Breast epithelium (tissue), 4 donors: ENCODE measurements at places on chromosomes 4 and X. TPM values are rescaled to one million over a fixed set of nuclear protein-coding genes. Genes with fewer than 3 reads are reported as not detected.

PLK4 gene
- 1.4 TPM for total RNA-seq

- H3K27ac ChIP-seq: peak overlapping the region; percentile 96
- H3K4me3 ChIP-seq: peak overlapping the region; percentile 80
- H3K36me3 ChIP-seq: no peaks in the 10 kb centered on the region
- no peaks in the 10 kb centered on the region for H3K4me1 ChIP-seq
- no peak for DNase-seq
Measured at GRCh38 chr4:87005690-87006425, 71.0 kb downstream of the AFF1 start.

DNA sequence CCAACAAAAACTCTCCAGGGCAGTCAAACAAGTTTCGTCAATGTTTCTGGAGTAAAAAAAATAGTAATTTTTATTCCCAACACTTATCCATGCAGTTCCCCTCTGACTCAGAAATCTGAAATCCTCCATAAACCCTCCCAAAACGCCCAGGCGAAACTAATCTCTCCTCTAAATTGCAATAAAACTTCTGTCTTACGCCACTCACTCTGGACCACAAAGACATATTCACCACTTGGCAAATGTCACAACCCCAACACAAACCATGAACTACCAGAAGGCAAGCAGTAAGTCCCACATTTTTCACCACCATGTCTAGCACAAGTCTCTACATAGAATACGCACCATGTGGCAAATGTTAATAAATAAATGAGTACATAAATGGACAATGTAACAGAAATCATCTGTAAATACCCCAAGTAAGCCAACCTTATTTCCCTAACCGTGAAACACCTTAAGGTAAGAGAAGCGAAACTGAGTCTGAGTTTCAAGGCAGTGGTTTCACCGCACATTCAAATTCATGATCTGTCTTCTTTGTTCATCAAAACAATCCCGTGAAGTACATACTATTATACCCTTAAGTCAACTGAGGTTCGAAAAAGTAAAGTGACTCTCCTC, 1.6 kb downstream of the PAPSS1 start:
- H3K36me3 ChIP-seq: no peaks in the 10 kb centered on the region
- no peaks in the 10 kb centered on the region for H3K27me3 ChIP-seq
- H3K27ac ChIP-seq: peak overlapping the region; percentile 7

CCDC120 gene
- total RNA-seq: 4.3 TPM

DNA sequence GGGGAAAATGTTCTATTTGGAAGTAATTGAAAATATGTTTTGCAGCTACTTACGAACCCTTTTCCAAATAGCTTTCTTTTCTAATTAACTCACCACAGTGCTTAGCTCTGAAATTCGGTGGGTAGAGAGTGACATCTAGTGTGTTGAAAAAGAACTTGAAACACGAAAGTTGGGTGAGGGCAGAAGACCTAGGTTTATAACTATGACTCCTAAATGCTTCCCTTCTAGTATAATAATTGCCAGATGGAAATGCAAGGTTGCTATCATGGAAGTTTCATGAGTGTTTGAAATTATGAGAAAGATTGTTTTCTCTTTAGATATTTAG, 77.3 kb upstream of the NOCT start:
- no peaks in the 10 kb centered on the region for H3K36me3 ChIP-seq
- no peaks in the 10 kb centered on the region for H3K27me3 ChIP-seq
- no peak for DNase-seq
- peak overlapping the region; percentile 14 for H3K4me3 ChIP-seq
- no peak overlapping the region for H3K27ac ChIP-seq

GRCh38 chrX:78384486-78384885, 57.1 kb upstream of the CYSLTR1 start:
- no peaks in the 10 kb centered on the region for H3K27me3 ChIP-seq
- H3K36me3 ChIP-seq: no peaks in the 10 kb centered on the region
- no peak overlapping the region for H3K27ac ChIP-seq
- no peaks in the 10 kb centered on the region for H3K4me1 ChIP-seq
- DNase-seq: no peak
- no peak overlapping the region for H3K4me3 ChIP-seq

DNA sequence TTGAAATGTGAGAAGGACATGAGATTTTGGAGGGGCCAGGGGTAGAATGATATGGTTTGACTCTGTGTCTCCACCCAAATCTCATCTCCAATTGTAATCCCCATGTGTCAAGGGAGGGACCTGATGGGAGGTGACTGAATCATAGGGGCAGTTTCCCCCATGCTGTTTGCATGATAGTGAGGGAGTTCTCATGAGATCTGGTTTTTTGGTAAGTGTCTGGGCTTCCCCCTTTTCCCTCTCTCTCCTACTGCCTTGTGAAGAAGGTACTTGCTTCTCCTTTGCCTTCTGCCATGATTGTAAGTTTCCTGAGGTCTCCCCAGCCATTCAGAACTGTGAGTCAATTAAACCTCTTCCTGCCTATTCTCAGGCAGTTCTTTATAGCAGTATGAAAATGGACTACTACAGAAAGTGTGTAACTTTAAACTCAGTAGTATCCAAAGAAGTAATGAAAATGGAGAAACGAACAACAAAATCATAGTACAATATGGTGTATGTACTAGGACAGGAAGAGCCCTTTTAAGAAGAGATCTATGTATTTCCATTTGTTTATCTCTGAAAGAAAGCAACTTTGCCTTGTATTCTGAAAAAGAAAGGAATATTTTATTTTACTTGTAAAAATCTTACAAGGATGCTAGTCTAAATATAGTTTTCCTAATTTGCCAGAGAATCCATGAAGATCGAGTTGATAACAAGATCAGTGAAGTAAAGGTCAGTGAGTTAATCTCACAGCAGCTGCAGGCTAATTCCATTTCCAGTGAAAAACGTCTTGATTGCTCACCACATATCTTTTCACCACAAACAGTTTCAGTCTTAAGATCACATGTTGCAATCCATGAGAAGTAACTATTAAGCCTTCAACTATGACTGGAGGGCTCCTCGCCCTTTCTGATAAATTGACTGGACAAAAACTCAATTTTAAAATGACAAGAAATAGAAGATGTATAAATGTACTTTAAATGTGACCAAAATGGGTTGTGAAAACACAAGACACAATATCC, 20.5 kb downstream of the PKD2 start:
- no peaks in the 10 kb centered on the region for H3K36me3 ChIP-seq
- no peaks in the 10 kb centered on the region for H3K27me3 ChIP-seq
- no peaks in the 10 kb centered on the region for H3K4me1 ChIP-seq

GRCh38 chrX:119512146-119512800, 44.0 kb downstream of the SLC25A5 start:
- H3K4me3 ChIP-seq: no peak overlapping the region
- no peaks in the 10 kb centered on the region for H3K27me3 ChIP-seq
- H3K4me1 ChIP-seq: no peaks in the 10 kb centered on the region
- no peak overlapping the region for H3K27ac ChIP-seq
- no peaks in the 10 kb centered on the region for H3K36me3 ChIP-seq

DNA sequence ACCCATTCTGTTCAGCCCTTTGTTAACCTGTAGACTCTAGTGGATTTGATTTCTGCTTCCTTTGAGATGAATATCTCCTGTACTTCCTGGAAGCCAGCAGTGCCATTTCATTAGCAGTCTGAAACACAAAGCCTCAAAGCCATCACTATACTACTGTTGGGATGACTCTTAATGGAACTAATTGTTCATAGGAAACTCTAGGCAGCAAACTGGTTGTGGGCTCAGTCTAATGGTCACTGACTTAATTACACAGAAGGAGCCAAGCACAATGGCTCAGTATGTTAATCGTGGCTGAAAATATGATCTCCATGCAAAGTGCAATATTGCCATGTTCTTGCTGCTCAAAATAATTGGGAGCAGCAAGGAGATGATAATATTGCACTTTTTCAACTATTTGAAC, 262.3 kb downstream of the ARHGAP24 start:
- H3K27me3 ChIP-seq: no peaks in the 10 kb centered on the region
- H3K4me3 ChIP-seq: no peak overlapping the region
- no peak overlapping the region for H3K27ac ChIP-seq
- no peaks in the 10 kb centered on the region for H3K36me3 ChIP-seq
- no peaks in the 10 kb centered on the region for H3K4me1 ChIP-seq

DNA sequence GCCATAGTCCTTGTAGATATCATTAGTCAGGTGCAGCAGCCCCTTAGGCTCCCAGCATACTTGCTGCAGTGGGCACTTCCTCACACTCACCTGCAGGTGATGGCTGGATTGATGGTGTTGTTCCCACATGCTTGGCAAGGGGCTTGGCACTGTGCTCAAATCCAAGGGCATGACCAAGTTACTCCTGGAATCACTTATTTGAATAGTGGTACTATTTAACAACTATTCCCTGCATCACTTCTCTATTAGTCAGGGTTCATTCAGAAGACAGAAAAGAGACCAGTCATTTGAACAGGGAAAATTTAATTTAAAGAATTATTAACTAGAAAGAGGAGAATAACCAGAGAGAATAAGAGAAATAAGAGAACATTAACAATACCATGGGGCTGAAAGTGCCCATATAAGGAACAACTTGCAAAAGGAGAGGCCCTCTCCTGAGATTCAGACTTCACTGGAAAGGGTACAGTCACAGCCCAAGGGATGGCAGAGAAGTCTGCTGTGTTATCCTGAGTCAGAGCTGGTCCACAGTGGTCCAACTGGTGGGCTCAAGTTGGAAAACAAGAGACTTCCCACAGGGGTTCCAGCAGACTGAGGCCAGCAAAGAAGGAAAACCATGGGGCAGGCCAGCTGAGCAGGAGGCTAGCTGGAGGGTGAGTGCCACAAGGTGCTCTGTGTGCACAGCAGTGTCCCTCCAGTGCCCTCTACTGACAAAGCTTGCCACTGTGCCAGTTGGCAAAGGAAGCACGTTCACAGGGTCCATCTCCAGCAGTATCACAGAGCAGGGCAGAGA, 9.8 kb downstream of the SPP1 start:
- no peak overlapping the region for H3K4me3 ChIP-seq
- no peaks in the 10 kb centered on the region for H3K27me3 ChIP-seq
- DNase-seq: no peak
- H3K36me3 ChIP-seq: no peaks in the 10 kb centered on the region

STX18 gene
- total RNA-seq: 32.2 TPM

DNA sequence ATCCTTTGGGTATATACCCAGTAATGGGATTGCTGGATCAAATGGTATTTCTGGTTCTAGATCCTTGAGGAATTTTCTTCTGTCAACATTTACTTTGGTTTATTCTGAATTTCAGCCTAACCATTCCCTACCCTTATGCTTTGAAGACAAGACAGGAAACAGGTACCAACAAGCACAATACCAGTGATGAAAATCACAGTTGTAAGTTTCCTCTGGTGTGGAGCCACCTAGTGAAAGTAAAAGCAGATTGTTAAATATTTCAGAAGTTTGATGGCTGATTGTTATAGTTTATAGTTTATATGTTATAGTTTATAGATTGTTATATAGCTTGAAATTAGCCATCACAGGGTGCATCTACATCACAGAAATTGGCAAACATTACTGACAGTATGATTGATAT, 104.5 kb upstream of the AGA start:
- H3K36me3 ChIP-seq: no peaks in the 10 kb centered on the region
- DNase-seq: no peak
- H3K27me3 ChIP-seq: no peaks in the 10 kb centered on the region
- no peaks in the 10 kb centered on the region for H3K4me1 ChIP-seq
- no peak overlapping the region for H3K4me3 ChIP-seq
- H3K27ac ChIP-seq: no peak overlapping the region
